NCI-H774 (cell line): ENCODE measurements at places on chromosomes 12 and 14.

DNA sequence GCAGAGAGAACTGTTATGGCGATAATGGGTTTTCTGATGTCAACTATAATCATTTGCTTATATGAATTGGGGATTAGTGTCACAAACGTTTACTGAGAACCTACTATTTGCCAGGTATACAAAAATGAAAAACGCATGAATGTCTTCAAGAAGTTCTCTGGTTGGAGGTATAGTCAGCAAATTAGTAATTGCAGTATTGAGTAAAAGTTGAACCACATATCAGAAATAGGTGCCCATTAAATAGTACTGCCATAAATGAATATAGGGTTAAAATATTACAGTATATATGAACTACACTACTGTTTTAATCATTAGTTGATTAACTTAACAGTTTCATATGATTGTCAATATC lies 60.0 kb downstream of the PTPRB start:
- no peak for DNase-seq

DNA sequence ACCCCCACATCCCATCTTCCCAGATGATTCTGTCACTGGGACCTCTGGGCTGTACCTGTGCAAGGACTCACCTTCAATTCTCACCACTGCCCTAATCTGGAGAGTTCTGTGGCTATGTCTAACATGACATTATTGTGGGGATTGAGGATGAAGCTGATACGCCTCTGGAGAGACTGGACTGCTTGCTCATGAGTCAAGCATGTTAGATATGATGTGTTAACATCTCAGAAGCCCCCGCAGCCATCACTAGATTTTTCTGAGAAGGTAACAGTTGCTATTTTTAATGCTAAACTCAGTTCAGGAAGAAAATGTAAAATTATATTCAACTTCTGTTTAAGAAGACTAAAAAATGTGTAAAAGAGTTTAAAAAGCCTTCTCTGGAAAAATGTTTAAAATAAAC lies 25.7 kb downstream of the JKAMP start:
- no peak for DNase-seq

DNA sequence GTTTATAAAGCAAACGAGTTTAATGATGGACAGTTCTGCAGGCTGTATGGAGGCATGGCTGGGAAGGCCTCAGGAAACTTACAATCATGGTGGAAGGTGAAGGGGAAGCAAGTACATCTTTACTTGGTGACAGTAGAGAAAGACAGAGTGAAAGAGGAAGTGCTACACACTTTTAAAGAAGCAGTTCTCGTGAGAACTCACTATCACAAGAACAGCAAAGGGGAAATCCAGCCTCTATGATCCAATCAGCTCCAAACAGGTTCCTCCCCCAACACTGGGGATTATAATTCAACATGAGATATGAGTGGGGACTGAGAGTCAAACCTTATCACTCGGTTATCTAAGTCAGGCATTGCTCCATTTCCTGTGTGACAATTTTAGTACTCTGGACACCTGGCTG lies 189.9 kb upstream of the CNTN1 start:
- no peak for DNase-seq

DNA sequence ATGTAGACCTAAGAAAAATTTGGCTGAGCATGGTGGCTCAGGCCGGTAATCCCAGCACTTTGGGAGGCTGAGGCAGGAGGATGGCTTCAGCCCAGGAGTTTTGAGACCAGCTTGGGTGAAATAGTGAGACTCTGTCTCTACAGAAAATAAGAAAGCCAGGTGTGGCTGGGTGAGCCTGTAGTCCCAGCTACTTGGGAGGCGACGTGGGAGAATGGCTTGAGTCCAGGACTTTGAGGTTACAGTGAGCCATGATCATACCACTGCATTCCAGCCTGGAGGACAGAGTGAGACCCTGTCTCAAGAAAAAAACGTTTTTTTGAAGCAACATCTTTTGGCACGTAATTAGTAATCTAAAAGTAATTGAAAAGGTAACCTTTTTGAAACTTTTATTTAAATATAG lies 70.9 kb downstream of the FERMT2 start:
- no peak for DNase-seq

GRCh38 chr12:2803635-2804392 lies 8.7 kb upstream of the ITFG2 start:
- no peak for DNase-seq

DNA sequence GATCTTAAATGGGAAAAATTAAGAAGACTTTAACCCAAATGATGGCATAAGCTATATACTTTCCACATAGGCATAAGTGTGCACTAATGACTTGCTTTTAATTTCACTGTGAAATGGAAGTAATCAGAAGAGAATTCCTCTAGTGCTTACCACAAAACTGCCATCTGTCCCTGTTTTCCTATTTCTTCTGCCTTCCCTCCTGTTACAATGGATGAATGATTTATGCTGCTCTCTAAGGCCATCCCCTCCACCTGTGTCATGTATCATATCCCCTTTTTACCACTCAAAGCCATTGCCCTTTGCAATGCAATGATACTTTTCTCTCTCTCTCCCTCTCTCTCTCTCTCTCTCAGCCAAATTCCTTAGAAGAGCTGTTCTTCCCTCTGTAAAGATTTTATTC lies 109.1 kb downstream of the C12orf50 start:
- no peak for DNase-seq

GRCh38 chr14:48704639-48705038 lies 881.5 kb downstream of the RPS29 start:
- no peak for DNase-seq

- DNase-seq, result no peak
Measured at GRCh38 chr12:76536546-76536945, 23.0 kb downstream of the OSBPL8 start.

- no peak for DNase-seq
Measured at GRCh38 chr12:78236264-78236663, 405.6 kb downstream of the NAV3 start.

GRCh38 chr12:47350062-47350408 lies 270.3 kb upstream of the AMIGO2 start:
- DNase-seq, result no peak

- DNase-seq, result peak; percentile 28
Measured at GRCh38 chr12:31647086-31647491, 12.4 kb upstream of the ETFBKMT start.

GRCh38 chr12:103207936-103208335 lies 250.5 kb downstream of the ASCL1 start:
- DNase-seq, result peak; percentile 87

GRCh38 chr14:90508536-90509254 lies 111.9 kb downstream of the CALM1 start:
- no peak for DNase-seq

GRCh38 chr12:100720016-100720654 lies 74.4 kb upstream of the ANO4 start:
- DNase-seq, result no peak

DNA sequence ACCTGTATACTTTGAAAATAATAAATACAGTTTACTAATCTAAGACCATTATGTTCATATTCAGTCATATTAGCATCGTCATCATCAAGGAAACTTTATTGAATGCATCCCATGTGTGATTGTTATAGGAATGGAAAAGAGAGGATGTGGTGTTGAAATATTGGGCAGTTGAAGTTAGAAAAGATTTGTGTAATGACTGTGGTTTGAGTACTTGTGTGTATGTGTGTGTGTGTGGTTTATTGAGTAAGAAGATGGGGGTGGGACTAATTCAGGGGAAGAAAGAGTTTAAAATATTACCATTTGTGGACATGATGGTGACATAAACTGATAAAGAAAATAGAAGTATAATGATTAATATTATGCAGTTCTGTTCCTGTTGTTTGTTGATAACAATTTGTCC lies 238.7 kb upstream of the SEL1L start:
- no peak for DNase-seq

DNA sequence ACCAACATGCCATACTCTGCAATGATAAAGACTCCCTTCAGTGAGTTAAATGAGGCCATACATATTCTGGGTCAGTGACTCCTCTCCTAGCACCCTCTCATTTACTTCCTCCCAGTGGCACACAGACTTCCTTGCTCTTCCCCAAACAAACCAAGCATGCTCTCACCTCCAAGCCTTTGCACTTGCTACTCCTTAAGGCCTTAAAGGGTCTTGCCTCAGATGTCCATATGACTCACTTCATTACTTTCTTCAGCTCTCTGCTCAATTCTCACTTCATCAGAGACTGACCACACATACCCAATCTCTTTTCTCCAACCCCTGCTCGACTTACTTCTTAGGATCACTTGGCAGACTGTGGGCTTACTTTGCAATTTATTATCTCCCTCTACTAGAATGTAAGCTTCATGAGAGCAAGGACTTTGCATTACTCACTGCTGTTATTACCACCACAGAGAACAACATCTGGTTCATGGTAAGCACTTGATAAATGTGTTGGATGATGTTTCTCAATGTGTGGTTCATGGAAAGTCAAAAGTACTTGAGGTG lies 22.8 kb downstream of the DDX24 start:
- no peak for DNase-seq

DNA sequence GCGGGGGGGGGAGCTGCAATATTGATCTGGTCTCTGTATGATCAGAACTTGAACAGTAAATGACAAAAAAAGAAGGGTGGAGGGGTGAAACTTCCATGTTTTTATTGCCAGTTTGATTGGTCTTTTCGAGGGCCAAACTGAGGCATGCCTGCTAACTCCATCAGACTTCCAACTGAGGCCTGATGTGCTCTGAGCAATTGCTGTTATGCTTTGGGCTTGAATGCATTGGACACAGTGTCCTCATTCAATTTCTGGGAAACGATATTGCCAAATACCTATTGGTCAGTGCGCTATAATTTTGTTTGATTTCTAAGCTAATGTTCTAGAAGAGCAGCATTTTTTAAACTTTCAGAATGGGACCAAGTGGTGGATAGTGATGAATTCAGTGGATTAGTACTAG lies 2.1 kb upstream of the SLC38A2 start:
- no peak for DNase-seq

DNA sequence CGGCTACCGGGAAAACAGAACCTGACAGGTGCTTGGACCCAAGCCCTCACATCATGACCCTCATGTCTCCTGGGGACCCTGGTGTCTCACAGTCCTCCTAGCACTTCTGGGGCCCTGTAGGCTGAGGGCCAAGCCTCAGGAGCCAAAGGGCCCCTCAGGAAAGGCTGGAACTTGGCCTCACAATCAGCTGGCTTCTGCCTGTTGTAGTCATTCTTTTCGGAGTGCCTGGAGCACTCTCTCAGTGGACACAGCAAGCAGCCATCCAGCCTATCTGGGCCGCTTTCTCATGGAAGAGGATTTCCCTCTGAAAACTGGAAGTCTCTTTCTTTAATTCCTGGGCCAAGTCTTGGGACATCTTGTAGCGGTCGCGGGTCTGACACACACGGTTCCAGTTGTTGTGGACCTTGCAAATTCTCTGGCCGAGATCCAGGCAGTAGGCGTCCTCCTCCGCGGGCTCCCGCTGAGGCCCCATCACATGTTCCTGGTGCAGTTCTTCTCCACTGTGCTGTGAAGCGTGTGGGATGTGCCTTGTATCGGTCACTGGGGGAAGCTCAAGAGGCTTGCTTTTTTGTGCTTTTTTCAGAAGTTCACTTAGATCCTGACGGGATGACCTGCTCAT lies 169.3 kb downstream of the EMP1 start:
- DNase-seq, result no peak

DNA sequence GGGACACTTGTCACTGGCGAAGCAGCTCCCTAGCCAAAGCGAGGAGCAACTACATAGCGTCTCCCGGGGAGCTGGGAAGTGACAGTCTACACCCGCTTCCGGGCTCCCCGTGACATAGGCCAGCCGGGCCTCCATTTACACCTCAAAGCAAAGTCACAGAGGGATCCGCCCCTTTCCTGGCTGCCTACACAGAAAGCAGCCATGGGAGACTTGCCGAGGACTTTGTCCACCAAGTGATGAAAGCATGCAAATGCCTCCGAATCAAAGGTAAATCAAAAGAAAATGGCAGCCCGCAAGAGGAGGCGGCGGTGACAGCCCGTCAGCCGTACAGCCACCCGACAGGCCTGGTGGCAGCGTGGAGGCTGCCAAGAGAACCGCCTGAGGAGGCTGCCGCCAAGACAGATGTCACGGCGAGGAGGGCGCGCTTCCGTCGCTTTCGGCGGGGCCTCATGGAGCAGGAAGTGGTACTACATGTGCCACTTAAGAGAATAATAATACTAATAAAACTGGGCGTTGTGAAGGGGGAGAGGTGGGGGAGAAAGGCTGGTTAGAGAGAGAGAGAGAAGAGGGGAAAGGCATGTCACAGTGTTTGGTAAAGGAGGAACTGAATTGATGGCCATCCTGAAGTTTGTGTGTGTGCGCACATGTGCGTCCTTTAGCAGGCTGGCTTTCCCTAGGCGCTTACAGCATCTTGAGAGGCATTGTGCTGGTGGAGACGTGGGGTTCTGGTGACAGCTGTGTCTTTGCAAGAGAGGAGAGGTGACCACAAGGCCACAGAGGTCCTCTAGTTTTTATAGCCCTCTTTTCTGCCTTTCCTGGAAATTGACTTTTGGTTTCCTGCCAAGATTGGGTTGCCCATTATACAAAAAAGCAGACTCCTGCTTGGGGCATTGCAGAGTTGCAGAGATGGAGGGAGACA lies 661.7 kb downstream of the VRK1 start:
- no peak for DNase-seq

- DNase-seq, result no peak
Measured at GRCh38 chr12:108063192-108063591, 65.9 kb upstream of the WSCD2 start.

- DNase-seq, result no peak
Measured at GRCh38 chr12:104459368-104459909, 2.7 kb downstream of the CHST11 start.

DNA sequence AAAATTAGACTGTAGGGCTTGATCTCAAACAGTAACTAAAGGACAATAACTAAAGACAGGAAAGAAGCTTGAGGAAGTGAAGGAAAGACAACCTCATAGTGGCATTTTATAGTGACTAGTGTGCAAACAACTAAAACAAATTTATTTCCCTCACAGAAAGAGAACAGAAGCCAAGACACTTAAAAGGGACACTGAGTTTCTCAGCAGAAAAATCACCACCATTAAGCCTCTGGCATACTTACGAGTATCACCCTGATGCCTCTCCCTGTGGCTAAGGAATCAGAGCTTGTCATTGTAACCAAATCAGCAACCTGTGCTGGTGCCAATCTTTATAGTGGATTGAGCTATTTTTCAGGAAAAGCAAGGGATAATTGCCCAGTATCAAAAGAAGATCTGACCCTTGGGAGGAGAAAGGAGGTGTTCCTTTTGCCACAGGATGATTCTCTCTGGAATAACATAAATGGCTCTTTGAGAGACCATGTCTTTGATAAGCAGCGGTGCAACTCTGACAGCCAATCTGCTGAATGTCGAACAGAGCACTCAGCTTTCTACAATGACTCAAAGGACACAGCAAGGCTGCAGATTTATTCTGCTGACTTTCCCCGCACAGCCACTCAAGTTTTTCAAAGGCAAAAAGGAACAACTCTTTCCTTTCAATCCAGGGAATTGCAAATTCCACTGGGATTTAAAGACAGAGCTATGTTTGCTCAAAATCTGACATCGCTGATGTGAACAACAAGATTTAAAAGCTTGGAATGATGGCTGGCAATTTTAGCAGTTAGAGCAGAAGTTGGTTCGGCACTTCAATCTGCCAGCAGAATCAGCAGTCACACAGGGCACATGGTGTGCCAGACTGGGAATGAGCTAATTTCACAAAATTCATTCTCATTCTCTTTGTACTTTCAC lies 34.6 kb downstream of the ATF7 start:
- DNase-seq, result no peak

GRCh38 chr12:24066865-24067264 lies 117.4 kb upstream of the SOX5 start:
- DNase-seq, result no peak
